A549 treated with ZK216348 at 1 μM for 4 hours (cell line): ENCODE measurements at places on chromosomes 11 and 22. TPM values are rescaled to one million over a fixed set of nuclear protein-coding genes. Genes with fewer than 3 reads are reported as not detected.

The PDGFD gene
- total RNA-seq: 5.7 to 8.9 TPM (median 7.5 TPM) in 5 replicates

The CSNK2A3 gene
- total RNA-seq: 1.8 to 2.8 TPM (median 1.9 TPM) in 5 replicates

The TIMP3 gene
- 1.3 to 3.0 TPM (median 1.6 TPM) in 5 replicates for total RNA-seq

The OR4C12 gene
- total RNA-seq: not detected in 5 replicates

The CCDC82 gene
- total RNA-seq: 15.1 to 24.0 TPM (median 19.2 TPM) in 5 replicates

The C11orf52 gene
- total RNA-seq: not detected in 5 replicates
